ENCODE measurements at places on chromosomes 11 and 22.
A peak's percentile ranks its signal among the peaks of the same experiment; 100 is the strongest.

DNA sequence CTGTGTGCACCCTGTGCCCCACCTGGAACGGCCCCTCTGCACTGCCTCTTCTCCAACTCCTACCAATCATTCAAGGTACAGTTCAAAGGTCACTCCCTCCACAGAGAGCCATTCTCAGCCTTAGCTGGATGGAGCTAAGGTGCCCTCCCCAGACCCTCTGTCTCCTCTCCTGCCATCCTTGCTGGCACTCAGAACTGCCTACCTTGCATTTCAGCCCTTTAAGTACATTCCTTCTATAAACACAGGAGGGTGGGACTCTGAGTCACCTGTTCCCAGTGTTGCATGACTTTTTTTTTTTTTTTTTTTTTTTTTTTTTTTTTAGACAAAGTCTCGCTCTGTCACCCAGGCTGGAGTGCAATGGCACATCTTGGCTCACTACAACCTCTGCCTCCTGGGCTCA, 8.6 kb downstream of the TTLL1 start:
- no peak for DNase-seq

GRCh38 chr11:27183672-27184457, 143.2 kb downstream of the BBOX1 start:
- no peak for DNase-seq

DNA sequence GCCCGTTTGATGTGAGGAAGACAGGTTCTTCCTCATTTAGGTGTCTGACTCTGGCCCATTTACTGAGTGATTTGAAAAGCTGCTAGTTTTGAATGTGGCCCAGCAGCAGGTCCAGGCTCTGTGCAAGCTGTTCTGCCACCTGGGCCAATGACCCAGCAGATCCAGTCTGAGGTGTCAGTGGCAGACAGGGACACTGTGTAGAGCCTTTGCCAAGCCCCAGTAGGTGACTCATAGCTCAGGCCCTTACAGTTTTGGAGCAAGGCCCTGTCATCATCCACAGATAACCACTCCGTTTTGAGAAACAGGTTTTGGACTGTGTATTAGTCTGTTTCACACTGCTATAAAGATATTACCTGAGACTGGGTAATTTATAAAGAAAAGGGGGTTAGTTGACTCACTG, 23.9 kb downstream of the TSPAN32 start:
- no peak for DNase-seq

DNA sequence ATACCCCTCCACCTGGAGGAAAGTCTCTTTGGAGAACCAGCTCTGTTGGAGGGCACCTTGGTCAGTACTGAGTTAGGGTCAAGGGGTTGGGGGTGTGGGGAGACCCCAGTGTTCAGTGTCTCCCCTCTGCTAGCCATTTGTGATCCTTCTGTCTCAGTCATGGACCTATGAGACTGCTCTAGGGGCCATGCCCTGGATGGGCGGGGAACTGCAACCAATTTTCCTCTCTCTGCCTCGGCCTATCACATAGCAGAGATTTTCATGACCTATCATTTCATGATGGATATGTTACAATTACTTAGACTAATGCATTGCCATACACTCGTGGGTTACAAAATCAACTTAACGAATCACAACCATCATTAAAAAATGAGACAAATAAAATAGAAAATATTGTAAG, 7.4 kb downstream of the OTOG start:
- DNase-seq, result no peak

DNA sequence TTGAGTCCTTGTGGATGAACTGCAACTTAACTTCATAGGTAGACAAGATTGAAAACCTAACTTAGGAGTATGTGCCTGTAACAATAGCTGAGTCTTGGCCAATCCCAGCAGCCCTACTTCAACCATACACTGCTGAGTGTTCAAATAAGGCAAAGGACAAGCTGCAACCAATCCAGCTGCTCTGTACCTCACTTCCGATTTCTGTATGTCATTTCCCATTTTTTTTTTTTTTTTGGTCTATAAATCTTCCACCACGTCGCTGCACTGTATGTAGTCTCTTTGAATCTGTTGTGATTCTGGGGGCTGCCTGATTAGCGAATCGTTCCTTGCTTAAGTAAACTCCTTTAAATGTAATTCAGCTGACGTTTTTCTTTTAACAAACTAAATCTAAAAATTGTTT, 35.4 kb upstream of the FLI1 start:
- DNase-seq, result no peak

DNA sequence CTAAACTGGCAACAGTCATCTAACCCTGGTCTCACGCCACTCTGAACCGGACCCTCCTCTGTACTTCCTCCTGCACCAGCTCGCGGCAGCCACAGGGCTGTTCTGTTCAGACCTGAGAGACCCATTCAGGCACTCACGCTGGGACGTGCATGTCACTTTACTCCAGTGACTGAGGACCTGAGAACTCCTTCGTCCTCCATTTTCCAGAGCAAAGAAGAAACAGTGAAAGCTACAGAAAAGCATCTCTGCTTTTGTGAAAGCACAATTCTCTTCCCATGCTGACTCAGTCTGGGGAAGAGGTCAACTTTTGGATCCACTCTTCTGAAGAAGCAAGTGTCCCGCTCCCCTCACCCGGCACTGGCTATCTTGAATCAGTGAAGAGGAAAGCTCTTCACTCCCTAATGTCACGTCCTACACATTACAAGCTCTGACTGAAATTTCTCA, 24.5 kb downstream of the PISD start:
- no peak for DNase-seq

GRCh38 chr11:3627291-3627690, 14.5 kb downstream of the ART5 start:
- DNase-seq, result no peak

DNA sequence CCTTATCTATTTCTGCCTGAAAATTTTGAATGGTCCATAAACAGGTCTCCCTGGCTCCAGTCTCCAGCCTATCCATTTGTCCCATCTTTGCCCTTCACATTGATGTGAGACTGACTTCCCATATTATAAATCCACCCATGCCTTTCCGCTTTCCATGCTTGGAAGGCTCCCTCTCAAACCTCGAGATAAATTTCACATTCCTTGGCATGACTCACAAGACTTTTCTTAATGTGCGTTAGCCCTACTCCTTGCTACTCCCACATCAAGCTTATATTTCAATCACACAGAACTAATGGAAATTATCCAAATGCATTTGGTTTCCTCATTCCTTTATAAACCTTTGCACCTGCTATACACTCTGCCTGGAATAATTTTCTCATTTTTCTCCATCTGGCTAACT, 163.7 kb upstream of the NTM start:
- no peak for DNase-seq

DNA sequence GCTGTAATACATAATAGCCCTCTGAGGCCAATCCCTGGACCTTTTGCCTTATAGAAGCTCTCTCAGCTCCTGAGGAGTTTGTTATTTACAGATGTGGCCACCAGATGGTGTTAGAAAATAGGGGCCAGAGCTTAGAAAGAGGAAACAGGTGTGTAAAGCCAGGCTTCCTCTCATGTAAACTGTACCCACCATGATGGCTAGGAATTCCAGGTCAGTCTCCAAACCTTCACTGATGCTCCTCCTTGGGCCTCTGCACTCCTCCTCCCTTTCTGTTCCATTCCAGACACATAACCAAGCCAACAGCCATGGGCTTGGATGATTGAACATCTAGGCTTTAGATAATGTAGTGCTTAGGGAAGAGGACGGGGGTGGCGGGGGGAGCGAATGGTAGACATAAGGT, 39.7 kb downstream of the USP35 start:
- no peak for DNase-seq

GRCh38 chr11:61273178-61274078, 21.7 kb downstream of the VWCE start:
- DNase-seq, result no peak

DNA sequence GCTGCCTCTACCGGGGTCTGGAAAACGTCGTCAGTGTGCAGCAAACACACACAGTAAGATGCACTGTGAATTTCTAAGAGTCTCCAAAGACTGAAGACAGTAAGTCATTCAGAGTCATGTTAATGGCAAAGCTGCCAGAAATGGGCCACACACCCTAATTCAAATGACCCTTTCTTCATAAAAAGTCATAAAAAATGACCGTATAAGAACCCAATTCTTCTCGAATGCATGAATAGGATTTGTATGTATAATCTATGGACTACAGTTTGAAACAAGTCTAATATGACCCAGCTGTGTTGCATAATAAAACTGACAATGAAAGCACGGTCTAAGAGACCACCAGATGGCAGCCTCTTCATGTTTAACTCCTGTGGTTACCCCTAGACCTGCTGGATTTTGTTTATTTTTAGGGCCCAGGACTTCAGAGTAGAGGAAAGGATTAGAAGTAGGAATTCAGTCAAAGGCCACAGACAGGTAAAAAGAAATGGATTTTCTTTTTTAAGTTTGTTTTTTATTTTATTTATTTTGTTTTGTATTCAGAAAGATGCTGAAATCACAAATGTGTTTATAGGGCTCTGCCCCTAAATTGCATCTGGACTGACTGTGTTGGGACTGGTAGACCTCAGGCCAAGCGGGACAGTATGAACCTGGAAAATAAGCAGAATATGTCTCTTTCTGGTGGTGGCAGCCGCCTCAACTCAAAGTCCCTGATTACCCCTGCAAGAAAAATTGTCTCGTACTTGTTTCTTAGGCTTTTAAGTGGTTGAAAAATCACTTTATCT, 32.1 kb upstream of the SLC5A12 start:
- peak; percentile 59 for DNase-seq

DNA sequence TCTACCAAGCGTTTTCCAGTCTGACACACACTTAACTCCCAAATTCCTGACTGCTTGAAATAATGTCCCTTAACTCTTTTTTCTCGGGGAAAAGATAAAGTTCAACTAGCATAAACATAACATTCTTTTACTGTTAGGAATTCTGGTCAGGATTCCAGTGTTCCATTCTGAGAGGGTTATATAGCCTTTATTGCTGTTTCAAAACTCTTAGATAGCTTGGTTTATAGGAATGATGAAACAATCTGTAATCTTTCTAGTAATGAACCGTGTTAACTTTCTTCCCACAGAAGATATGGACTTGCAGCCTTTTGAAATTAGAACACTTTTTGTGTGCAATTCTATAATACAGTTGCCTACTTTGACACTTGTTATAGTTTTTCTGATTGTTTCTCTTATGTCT, 8.6 kb downstream of the REXO2 start:
- DNase-seq, result no peak

- DNase-seq, result no peak
Measured at GRCh38 chr22:50047346-50047745, 10.8 kb downstream of the TTLL8 start.

DNA sequence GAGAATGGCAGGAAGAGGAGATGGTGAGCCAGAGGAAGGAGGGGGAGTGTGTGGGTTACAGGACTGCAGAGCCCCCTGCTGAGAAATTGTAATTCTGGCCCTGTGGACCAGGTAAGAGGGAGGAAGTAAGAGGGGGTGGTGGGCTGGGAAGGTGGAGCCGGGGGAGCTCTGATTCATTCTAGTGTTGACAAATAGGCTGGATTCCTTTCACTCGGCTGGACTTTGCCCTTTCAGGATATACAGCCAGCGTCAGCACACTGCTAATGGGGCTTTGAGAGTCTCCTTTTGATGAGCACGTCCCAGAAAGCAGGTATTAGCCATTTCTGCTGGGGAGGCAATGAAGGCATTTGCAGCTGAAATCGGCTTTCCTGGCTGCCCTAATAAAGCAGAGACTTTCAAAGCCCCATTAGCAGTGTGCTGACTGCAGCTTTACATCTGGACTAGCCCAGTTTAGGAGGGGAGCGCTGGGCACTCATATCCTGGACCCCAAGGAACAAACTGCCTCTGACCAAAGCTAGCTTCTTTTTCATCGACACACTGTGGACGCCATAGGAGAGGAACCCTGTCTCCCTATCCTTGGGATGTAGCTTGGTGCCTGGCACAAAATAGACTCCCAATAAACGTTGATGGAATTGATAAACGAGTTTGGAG, 44.8 kb upstream of the CADM1 start:
- DNase-seq, result no peak

GRCh38 chr11:113289431-113290187, 24.8 kb upstream of the TTC12 start:
- DNase-seq, result peak; percentile 65

GRCh38 chr22:45678961-45679912, 7.6 kb downstream of the ATXN10 start:
- DNase-seq, result peak; percentile 21

- no peak for DNase-seq
Measured at GRCh38 chr11:92826136-92826535, 143.3 kb upstream of the MTNR1B start.

DNA sequence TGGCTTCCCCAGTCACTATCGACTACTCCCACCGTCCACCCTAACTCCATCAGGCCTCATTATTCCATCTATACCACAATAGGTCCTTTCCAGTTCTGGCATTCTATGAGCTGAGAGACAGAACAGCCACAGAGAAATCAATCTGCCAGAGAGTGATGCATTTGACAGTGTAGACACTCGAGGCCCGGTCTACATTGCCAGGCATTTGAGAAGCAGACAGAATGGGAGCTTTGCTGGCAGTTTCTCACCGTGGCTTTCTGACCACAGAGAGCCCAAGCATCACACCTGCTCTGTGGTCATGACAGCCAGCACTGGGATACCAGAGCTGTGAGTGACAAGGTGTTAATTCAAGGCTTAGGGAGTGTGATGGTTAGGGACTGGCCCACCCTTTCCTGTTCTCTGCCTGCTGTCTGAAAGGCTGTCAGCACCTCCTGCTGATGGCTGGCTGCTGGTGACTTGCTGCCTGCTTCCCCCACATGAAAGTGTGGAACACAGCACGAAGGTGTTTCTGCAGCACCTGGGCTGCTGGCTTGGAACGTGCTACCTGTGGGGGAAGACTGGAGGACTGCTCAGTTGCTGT, 137.8 kb downstream of the KIRREL3 start:
- DNase-seq, result no peak

GRCh38 chr22:47604563-47604962, 842.1 kb downstream of the TBC1D22A start:
- no peak for DNase-seq

GRCh38 chr11:18063862-18064434, 17.9 kb upstream of the TPH1 start:
- no peak for DNase-seq

- peak; percentile 86 for DNase-seq
Measured at GRCh38 chr22:31968022-31968421, 23.7 kb downstream of the YWHAH start.

GRCh38 chr22:42922374-42923191, 65.5 kb upstream of the ARFGAP3 start:
- no peak for DNase-seq

GRCh38 chr22:49297871-49298721, 529.6 kb downstream of the BRD1 start:
- DNase-seq, result peak; percentile 68

DNA sequence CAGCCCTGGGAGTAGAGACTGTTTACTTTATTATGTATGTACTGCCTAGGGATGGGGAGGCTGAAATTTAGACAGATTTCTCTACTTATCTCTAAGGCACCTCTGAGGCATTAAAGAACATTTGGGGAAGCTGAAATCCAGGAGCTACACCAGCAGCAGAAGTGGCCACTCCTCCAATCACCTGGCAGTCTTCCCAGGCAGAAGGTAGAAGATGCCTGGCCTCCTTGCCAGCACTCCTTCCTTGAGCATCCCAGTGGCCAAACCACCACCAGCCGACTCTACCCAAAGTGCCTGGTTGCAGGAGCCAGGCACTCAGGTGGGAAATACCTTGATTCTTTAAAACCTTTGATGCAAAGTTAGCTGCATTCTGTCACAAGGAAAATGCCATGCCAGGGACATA, 1.9 kb upstream of the FAT3 start:
- DNase-seq, result no peak

Measured in posterior cingulate gyrus (tissue), 11 donors.